ENCODE measurements at places on chromosomes 7 and 10.
A peak's percentile ranks its signal among the peaks of the same experiment; 100 is the strongest.

GRCh38 chr7:87875151-87876039, 765 bp downstream of the SLC25A40 start:
- no peak for DNase-seq

DNA sequence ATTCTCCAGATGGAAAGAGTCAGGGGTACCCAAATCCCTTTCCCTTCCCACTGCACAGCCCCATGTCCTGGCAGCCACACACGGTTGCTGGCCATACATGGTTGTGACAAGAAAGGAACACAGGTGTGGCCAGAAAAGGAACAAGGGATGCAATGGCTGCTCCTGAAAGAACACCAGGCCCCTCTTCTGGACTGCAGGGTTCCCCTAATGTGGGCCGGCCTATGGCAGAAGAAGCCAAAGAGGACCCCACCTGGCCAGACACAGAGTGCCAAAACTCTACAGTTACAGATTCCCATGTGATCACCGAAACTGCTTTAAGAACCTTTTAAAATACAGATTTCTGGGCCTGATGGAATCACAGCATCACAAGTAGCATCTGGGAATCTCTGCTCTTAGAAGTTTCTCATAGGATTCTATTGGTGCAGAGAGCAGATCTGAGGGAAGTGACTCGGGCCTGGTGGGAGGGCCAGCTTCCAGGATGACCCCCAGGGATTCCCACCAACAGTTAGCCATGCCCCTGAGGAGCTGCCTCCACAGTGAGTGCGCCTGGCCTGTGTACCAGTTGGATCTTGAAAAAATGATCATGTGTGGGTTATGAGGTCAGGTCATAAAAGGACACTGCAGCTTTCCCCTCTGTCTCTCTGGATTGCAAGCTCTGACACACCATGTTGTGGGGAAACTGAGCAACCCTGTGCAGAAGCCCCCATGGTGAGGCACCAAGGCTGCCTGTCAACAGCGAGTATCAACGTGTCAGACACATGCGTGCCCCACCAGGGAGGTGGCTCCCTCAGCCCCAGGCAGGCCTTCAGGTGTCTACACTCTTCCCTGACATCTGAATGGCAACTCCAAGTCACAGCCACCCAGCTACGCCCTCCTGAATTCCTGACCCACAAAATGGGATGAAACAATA, 89.6 kb upstream of the LANCL2 start:
- DNase-seq = no peak

GRCh38 chr7:158738841-158739240, 34.2 kb upstream of the NCAPG2 start:
- DNase-seq = no peak

- no peak for DNase-seq
These were observed 41.9 kb upstream of the ATRNL1 start for GRCh38 chr10:115051216-115051615.

DNA sequence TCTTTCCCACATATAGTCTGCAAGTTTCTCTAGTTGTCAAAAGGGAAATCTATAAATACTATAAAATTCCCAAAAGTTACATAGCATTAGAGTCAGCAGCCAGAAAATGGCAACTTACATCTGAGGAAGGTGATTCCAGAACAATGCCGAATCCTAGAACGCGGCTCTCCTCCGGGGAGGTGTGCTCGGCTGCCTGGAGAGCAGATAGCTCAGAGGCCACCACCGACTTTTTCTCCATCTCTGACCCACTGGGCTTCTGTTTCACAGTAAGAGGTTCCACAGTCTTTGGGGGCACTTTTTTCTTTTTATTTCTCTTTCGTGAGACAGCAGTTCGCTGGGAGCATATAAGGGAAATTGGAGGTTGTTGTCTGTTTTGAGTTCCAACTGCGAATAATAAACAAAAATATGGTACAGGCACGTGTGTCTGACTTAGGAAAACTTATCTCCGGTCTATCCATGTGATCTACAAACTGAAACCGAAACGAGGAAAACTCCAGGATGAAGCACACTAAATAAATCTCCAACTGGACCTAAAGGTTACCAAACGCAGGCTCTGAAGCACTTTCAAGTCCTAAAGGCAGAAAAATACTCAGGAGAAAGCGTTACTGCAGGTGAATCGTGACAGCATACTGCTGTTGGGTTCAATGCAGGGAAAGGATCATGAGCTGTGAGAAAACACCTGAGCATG, 36.2 kb downstream of the BEND7 start:
- DNase-seq = no peak

DNA sequence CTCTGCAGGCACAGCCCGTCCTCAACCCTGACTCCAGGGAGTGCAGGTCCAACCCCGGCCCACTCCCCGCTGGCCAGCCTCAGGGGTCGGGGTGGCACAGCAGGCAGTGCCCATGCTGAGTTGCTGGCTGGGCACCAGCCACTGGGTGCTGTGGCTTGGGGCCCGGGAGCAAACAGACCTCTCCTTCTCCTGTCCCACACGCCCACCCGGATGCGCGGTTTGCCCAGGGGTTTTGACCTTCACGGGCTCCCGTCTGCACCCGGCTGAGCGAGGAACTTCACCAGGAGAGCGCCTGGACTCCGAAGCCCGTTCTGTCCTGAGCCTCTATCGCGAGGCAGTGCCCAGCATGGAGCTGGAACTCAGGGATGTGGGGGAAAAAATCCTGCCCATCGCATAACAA, 2.6 kb upstream of the GRIFIN start:
- DNase-seq = no peak

- DNase-seq = no peak
These were observed 29.5 kb downstream of the LYZL2 start for GRCh38 chr10:30600005-30600404.

DNA sequence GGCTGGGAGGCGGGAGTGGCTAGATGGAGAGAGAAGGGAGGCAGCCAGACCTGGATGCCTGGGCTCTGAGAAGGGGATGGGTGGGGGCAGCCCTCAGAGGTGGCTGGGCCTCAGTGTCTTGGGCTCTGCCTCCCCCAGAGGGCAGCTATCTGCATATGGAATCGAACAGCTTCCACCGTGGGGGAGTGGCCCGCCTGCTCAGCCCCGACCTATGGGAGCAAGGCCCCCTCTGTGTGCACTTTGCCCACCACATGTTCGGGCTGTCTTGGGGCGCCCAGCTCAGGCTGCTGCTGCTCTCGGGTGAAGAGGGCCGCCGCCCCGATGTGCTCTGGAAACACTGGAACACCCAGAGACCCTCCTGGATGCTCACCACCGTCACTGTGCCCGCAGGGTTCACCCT, 3.3 kb downstream of the ZAN start:
- no peak for DNase-seq

GRCh38 chr10:99125879-99126278, 109.8 kb downstream of the HPSE2 start:
- no peak for DNase-seq

GRCh38 chr7:149197675-149198074, 2.3 kb downstream of the ZNF282 start:
- no peak for DNase-seq

- DNase-seq = no peak
These were observed 483.0 kb upstream of the C7orf33 start for GRCh38 chr7:148107443-148108127.

- no peak for DNase-seq
These were observed 38.1 kb downstream of the LRGUK start for GRCh38 chr7:134165252-134165651.

DNA sequence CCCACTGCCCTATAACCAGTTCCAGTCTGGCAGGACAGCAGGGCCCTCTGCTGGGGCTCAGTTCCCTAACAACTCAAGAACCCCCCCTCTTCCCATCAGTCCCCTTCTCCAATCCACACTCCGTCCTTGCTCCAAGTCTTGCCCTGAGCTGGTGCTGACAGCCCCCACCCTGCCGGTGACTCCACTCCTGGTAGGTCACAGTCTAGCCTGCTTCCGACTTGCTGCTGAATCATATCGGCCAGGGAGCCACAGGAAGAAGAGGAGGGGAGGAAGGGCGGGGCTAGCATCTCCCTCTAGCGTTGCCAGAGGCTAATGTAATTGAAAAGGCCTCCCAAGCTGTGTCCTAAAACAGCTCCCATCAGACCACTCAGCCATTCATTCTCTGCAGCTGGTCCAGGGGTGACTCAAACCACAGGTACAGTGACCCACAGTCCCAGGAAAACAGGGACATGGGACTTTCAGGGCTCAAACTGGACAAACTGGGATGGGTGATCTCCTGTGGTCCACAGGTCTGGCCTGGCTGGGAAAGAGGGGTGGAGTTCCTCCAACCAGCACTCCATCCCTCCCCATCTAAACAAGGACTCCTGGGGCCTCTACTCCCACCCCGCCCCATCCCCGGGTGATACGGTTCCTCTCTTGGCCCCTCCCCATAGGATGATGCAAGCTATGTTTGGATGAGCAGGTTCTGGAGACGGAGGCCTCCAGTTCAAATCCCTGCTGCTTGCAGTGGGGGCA, 158.8 kb downstream of the SH3PXD2A start:
- peak; percentile 12 for DNase-seq

- DNase-seq = no peak
These were observed 278.0 kb upstream of the KLF14 start for GRCh38 chr7:131011976-131012375.

- DNase-seq = no peak
These were observed 91.8 kb downstream of the COL28A1 start for GRCh38 chr7:7443806-7444350.

DNA sequence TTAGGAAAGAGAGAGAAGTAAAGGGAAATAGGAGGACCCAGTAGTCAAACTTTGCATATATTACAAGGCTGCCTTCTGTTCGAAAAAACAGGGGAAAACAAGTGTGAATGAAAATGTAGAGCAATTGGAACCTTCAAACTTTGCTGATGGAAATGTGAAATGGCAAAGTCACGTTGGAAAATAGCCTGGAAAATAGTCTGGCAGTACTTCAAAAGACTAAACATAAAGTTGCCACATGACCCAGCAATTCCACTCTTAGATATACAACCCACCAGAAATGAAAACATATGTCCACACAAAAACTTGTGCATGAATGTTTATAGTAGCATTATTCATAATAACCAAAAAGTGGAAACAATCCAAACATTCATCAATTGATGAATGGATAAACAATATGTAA, 78.6 kb upstream of the IFRD1 start:
- DNase-seq = no peak

DNA sequence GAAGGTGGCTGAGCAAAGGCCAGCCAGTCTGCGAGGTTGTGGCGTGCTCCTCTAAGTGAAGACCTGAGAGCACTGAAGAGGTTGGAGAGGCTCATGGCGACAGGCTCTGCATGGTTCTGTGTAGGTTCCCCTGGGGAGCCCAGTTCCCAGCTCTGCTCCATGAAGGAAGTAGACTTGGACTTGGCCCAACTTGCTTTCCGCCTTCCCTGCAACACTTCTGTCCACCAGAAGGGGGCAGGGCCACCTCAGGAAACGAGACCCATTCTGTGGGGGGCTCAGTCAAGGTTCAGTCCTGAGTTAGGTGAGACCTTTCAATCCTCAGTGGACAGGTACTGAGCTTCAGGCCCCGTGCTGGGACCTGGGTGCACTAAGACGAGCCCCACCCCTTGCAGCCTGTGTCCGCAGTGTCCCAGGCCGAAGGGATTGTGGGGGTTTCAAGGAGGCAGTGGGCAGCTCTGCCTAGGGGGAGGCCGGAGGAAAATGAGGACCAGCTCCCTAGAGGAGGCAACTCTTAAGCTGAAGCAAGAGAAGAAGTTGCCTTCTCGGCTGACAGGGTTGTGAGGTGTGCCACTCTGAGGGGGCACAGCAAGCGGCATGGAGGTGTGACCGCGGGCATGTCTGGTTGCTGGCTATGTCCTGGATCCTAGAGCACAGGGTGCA, 15.0 kb upstream of the PCBD1 start:
- no peak for DNase-seq

- DNase-seq = no peak
These were observed 217.2 kb downstream of the REEP3 start for GRCh38 chr10:63738410-63738809.

GRCh38 chr7:41942468-41943093, 239.7 kb upstream of the INHBA start:
- no peak for DNase-seq

DNA sequence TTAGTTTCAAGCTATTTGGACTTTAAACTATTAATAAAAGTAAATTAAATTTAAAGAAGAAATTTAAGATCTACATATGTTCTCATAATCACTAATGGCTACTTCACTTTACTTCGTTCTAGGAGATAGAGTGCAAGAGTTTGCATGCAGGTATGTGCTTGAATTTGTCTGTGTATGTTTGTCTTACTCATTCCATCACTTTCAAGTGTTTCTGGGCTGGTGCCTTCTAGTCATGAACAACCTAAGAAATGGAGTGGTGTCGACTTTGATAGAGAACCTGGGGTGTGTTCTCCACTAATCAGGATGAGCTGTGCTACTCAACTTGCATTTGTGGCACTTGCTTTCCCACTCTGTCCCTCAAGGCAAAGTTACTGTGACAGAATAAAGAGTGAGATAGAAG, 169.9 kb downstream of the KCND2 start:
- DNase-seq = no peak

DNA sequence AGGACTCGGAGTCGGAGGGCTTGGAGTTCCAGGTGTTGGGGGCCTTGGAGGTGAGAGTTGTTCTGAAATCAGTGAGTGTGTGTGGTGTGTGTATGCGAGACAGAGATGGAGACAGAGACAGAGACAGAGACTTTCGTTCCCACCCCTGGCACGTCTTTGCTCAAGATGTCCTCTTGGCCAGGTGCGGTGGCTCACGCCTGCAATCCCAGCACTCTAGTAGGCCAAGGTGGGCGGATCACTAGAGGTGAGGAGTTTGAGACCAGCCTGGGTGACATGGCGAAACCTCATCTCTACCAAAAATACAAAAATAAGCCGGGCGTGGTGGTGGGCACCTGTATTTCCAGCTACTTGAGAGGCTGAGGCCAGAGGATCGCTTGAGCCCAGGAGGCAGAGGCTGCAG, 20.0 kb upstream of the LIMK1 start:
- DNase-seq = no peak

DNA sequence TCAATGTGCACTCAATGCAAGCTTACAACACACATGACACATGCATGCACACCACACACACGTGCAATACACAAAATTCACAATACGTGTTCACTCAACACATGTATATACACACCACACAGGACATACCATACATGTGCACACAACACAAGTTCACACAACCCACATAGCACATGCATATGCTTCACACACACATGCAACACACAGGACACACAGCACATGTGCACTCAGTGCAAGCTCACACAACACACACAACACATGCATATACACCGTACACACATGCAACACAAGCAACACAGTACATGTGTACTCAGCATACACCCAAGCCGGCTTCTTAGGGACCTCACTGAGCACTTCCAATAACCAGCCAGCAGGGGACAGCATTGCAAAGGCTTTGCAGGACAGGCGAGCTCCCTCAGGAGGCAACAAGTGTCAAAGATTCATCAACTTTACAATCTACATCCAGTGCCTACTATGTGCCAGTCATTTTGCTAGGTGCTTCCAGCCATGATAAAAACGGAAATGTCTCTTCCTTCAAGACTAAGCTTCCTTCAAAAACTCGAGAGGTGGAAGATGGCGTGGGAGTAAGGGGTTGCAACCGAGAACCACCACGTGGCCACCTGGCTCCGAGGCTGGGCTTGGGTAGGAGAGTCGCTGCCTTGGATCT, 61.1 kb downstream of the JCAD start:
- peak; percentile 47 for DNase-seq

DNA sequence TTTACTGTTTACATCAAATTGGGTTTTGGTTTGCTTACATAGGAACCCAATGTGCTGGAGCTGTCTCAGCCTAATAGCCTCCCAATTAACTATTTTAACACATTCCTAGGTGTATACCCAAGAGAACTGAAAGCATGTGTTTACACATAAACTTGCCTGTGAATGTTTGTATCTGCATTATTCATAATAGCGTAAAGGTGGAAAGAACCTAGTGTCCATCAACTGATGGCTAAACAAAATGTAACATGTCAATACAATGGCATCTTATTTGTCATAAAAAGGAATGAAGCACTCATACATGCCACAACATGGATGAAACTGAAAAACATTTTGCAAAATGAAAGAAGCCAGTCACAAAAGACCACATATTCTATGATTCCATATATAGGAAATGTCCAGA, 160.6 kb upstream of the EEPD1 start:
- no peak for DNase-seq
